RPMI7951 (cell line): ENCODE measurements at places on chromosomes 13 and 19. TPM values are rescaled to one million over a fixed set of nuclear protein-coding genes. Genes with fewer than 3 reads are reported as not detected.

BCAM gene
- 4.6 and 5.7 TPM in 2 replicates for total RNA-seq

TYROBP gene
- not detected in 2 replicates for total RNA-seq

IL12RB1 gene
- 2.3 and 4.3 TPM in 2 replicates for total RNA-seq

GRCh38 chr13:31029102-31029501 is 96.6 kb downstream of the TEX26 start:
- DNase-seq = no peak

- DNase-seq = no peak
Measured at GRCh38 chr13:112637017-112637801, 49.3 kb upstream of the TUBGCP3 start.

DNA sequence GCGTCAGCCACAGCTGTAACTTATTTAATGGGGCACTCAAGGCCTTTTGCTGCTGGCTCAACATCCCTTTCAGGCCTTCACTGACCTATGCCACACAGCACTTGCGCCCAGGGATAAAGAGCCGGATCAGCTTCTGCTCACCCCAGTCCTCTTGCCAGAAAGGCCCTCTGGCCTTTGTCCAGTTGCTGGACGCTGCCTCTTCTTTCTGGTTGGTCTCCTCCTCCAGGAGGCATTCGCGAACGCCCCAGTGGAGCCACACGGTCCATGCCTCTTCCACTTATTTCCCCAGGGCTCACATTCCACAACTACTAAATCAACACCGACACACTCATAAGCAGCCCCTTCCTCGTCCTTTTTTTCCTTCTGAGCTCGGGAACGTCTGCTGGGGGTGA is 3.7 kb upstream of the ZNF329 start:
- peak; percentile 70 for DNase-seq

- no peak for DNase-seq
Measured at GRCh38 chr19:16821081-16821480, 8.1 kb upstream of the SIN3B start.

- DNase-seq = no peak
Measured at GRCh38 chr19:1901940-1902404, 3.2 kb upstream of the ADAT3 start.
